Right forelimb (tissue), 1 donor: ENCODE measurements at places on chromosomes 5 and 9.

GRCh38 chr5:87383216-87383615 is 29.5 kb downstream of the CCNH start:
- DNase-seq, result no peak

DNA sequence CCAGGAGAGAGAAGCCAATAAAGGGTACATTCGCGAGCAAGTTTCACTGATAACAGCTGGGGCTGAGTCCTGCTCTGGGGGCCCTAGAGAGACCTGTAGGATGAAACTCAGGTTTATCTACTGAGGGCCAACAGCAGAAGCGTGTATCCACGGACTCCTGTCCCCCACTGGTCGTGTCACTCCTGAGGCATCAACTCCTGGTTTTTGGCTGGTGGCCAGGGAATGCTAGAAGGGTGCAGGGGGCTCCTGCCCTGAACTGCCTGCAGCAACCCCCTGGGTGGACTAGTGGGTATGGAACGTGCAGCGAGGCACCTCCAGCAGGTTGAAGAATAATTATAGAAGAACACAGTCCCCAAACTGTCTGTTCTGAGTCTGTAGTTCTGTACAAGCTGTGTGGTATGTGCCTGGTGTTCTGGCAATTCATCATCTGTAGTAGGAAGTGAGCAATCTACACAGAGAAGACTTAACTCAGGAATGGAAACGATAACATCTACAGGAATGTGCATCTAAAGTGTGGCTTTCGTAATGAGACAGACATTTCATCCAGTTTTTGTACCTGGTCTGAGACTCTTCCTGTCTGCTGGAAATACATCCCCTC is 64.5 kb upstream of the GNA14 start:
- no peak for DNase-seq

GRCh38 chr9:26157411-26157810 is 479.2 kb upstream of the TUSC1 start:
- DNase-seq, result no peak

GRCh38 chr5:133397990-133398645 is 214.2 kb downstream of the FSTL4 start:
- peak; percentile 36 for DNase-seq

DNA sequence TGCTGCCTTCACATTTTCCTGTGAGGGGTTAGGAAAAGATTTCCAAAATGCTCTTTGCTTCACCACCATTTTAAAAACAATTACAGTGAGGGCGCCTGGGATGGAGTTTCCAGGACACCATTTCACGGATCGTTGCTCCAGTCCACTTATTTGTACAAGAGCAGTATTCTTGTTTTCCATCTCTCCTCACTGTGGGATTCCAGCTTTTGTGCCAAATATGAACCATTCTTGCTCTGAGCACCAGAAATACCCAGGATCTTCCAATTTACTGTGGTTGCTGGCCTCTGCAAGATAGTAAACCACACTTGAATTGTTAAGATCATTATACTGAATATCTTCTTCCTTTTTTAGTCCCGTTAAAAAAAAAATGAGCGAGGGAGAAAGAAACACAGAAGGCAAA is 899.5 kb downstream of the TLE1 start:
- DNase-seq, result no peak

DNA sequence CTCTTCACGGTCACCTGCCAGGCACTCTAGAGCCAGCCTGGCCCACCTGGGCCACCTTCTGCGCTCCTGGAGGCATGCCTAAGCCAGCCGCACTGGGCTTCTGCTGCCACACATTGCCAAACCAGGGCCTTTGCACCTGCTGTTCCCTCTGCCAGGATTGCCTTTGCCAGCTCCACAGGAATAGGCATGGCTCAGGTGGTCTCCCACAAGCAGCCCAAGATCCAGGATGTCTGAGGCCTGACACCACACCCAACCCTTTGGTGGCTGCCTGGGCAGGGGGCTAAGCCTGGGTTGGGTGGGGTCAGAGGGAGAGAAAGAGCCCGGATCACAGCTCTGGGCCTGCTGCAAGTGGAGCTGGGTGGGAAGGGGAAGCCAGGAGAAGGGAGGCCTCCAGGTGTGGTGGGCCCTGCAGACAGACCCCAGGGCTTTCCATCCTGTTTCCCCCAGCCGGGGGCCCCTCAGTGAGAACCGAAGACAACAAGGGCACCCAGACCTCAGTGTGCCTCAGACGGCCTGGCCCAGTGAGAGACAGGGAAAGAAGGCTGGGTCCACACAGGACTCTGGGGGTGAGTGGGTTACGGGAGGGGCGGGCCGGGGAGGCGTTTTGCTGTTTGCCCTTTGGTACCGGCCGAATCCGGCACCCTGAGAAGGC is 672 bp upstream of the SUSD3 start:
- DNase-seq, result no peak

DNA sequence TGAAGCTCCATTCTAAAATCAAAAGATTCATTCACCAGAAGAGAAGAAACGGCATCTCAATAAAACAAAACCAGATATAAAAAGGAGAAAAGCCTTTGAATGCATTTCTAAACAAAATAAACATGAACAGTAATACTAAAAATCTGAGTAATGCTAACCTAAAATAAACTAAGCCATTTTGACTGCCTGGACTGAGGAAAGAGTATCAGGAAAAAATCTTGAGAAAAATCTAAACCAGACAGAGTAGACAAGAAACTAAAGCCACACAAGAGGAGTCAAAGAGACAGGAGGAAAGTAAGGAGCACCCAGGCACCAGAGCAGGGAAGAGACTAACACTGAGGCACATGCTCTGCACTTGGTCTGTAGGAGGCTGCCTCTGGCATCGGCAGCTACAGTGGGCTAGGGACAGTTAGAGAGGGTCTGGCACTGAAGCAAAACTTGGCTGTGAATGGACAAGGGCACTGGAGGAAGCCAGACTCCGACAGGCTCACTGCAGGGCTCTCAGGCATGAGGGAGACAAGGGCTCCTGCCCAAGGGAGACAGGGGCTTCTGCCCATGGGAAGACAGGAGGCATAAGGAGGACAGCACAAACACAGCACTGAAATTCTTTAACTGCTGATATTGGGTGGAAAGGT is 50.2 kb downstream of the DROSHA start:
- no peak for DNase-seq

DNA sequence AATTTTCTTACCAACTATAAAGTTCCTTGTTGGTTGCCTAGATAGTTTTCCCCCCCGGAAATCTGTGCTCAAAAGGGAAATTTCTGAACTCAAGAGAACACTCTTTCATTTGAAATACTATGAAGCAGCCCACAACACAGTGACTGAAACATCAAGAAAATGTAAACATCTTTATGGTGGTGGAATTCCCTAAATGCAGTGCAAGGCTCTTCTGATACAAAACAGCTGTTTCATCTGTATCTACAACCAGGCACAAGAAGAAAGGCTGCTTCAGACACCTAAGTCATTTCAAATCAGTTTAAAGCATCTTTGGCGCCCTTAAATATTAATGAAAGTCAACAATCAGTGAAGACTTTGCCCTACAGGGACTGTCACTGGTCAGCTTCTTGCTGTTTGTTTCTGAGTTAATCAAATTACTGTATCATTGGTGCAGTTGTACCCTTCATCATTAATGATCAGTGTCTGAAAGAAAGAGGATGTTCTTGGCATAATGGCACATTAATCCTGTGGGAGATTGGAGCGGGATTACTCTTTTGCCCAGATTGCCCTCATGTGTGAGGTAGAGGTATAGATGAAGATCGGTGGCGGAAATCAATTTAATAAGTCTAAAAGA is 947.0 kb downstream of the NR2F1-AS1 start:
- no peak for DNase-seq

GRCh38 chr9:15606643-15607472 is 54.0 kb downstream of the CCDC171 start:
- no peak for DNase-seq

DNA sequence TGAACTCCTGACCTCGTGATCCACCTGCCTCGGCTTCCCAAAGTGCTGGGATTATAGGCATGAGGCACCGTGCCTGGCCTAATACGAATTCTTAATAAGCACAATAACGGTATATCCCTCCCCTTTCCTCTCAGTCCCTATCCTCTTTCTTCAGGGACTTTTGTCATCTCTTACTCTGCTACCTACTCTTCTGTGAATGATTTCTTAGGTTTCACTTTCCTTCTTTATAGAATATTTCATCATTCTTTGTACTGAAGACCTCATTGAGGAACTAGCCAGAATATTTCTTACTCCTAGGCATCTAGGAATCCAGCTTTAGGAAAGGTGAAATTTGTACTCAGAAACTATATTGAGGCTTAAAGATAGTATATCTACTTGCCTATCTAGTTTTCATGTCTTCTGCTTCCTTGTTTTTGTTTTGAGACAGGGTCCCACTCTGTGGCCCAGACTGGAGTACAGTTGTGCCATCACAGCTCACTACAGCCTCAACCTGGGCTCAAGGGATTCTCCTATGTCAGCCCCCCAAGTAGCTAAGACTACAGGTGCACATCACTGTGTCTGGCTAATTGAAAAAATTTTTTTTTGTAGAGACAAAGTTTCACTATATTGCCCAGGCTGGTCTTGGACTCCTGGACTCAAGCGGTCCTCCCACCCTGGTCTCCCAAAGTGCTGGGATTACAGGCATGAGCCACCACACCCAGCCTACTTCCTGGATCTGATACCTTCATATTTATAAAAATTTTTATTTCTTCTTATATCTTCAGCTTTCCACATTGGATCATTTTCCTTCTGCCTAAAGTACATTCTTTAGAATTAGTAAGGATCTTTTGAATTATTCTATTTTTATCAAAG is 69.7 kb downstream of the GPBP1 start:
- no peak for DNase-seq

GRCh38 chr5:173735691-173736090 is 119.2 kb upstream of the BOD1 start:
- no peak for DNase-seq

DNA sequence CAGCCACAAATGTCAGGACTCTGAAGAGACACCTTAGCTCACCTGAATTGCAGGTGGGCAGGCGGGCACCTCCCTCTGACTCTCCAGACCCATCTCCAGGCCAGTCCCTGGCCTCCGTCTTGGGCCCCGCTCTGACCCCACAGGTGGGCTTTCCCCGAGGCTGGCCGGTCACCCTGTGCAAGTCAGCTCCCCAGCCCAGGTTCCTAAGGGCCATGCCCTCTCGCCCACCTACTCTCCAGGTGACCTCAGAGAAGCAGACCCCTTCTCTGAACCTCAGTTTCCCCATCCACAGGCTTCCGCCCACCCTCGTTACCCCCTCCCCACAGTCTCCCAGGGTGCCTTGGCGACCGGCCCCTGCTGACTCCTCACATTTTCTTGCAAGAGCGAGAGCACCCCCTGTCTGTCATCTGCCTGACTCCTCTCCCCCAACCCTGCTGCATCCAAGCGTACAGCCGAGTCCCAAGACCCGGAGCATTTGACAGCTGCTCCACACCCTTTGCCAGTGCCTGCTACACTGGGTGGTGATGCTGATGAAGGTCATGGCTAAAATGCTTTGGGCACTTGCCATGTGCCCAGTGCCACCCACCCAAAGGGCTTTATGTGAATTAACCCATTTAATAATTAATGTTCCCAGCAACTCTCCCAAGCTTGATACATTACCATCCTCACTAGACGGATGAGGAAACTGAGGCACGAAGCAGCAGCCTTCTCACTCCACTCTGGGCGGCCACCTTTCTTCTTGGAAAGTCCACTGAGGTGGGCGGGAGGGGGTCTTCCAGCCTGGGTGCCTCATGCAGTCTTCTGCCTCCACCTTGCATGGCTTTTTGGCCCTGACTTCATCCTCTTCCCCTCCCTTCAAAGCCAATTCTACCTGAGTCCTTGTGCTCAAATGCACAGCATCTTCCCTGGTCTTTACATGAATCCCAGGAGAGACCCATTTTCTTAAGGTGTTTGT is 51.1 kb upstream of the ORM1 start:
- DNase-seq, result peak; percentile 28

DNA sequence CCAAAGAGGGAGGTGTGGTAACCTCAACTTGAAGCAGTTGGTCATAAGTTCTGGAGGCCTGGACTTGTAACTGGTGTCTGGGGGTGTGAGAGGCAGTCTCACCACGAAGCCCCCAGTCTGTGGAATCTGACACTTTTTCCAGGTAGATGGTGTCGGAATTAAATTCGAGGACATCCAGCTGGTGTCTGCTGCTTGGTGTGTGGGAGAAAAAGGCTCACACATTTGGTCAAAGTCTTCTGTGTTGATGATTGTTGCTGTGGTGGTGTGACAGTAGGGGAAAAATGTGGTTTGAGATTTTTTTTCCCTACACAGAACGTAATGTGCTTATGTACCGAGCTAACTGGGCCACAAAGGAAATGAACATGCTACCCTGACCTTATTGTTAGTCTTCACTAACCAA is 251.9 kb downstream of the MAT2B start:
- DNase-seq, result no peak

- DNase-seq, result no peak
These were observed 2.5 kb downstream of the DOK3 start for GRCh38 chr5:177507165-177507564.
